ENCODE measurements at places on chromosomes 5 and 9. TPM values are rescaled to one million over a fixed set of nuclear protein-coding genes. Genes with fewer than 3 reads are reported as not detected.

DNA sequence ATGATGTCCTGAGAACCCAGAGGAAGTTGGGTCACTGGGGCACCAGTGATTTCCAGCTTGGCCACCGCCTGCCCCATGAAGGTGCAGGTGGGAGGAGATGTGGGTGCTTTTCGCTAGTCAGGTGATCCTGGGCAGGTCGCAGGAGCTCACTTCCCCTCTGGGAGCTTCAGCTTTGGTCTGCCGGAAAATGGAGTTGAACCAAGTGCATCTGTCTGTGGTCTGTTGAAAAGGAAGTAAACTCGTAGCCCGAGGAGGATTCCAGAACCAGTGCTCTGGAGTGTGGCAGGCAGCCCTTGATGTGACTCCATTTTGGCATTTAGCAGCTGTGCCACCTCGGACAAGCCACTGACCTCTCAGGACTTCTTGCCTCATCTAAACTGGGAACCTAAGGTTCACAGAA, 81.8 kb upstream of the HRH2 start:
- H3K36me3 ChIP-seq = no peaks in the 10 kb centered on the region
- DNase-seq = no peak
- H3K27me3 ChIP-seq = no peaks in the 10 kb centered on the region
- H3K4me1 ChIP-seq = no peaks in the 10 kb centered on the region

- no peak for DNase-seq
- H3K27me3 ChIP-seq = no peaks in the 10 kb centered on the region
- no peak overlapping the region for H3K27ac ChIP-seq
- no peaks in the 10 kb centered on the region for H3K4me1 ChIP-seq
Measured at GRCh38 chr5:130198927-130199326, 294.7 kb downstream of the CHSY3 start.

DNA sequence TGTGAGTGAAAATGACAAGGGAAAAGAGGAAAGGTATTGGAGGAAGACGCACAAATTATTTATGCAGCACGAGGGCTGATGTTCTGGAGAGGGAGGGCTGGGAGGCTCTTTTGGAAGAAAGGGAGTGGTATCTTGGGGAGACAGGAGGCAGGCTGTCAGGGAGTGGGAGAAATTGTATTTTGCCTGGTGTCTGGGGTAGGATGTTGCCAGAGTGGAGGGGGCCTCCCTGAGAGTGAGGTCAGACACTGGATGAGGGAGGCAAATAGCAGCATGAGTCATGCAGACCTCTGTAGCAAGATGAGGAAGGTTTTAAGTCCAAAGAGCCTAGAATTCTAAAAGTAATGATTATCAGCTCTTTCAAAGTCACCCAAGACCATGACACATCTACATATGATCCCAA, 158.0 kb downstream of the DMRT2 start:
- H3K27ac ChIP-seq = no peak overlapping the region
- H3K4me3 ChIP-seq = no peak overlapping the region
- H3K4me1 ChIP-seq = no peaks in the 10 kb centered on the region
- no peaks in the 10 kb centered on the region for H3K27me3 ChIP-seq
- peak; percentile 14 for DNase-seq
- H3K36me3 ChIP-seq = no peaks in the 10 kb centered on the region

DNA sequence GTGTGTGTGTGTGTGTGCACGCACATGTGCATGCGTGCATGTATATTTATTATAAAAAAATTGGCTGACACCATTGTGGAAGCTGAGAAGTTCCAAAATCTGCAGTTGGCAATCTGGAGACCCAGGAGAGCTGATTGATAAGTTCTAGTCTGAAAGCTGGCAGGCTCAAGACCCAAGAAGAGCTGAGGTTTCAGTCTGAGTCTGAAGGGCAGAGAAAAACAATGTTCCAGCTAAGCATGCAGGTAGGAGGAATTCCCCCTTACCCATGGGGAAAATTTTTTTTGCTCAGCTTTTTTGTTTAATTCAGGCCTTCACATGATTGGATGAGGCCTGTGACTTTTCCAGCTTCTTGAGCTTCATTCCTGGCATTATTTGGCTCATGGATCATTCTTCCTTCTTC, 31.2 kb upstream of the ACTBL2 start:
- DNase-seq = no peak
- H3K4me3 ChIP-seq = no peak overlapping the region
- no peaks in the 10 kb centered on the region for H3K27me3 ChIP-seq

DNA sequence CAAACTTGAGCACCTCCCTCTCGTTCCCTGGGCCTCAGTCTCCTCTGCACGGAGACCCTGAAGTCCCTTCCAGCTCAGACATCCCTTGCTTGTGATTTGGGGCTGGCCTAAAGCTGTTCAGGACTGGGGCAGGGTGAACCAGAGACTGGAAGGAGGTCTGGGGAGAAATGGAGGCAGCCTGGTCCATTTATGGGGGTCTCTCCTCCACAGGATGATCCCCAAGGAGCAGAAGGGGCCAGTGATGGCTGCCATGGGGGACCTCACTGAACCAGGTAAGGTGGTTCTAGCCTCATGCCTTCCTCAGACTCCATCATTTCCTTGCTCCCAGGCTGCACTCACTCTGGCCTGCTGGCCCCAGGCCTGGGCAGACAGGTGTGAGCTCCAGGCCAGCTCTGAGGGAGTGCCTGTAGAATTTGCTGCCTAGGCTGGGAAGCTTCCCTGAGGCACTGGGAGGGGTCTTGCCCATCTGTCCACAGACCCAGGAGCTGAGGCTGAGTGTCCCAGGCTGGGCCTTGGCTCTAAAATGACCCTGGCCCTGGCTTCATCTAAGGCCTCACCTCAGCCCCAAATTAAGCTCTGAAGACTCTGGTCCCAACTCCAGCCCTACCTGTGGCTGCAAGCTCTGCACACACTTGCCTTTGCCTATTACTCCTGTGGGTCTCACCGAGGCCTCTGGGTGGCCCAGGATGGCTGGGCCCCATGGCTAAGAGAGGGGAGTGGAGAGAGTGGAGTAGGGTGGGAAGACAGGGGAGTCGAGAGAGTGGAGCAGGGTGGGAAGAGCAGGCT, 1.9 kb downstream of the MYOZ3 start:
- DNase-seq = no peak
- no peaks in the 10 kb centered on the region for H3K27me3 ChIP-seq
- no peaks in the 10 kb centered on the region for H3K36me3 ChIP-seq

GRCh38 chr9:103574056-103574455, 520.1 kb upstream of the SMC2 start:
- no peak overlapping the region for H3K4me3 ChIP-seq
- no peak for DNase-seq
- H3K27ac ChIP-seq = no peak overlapping the region
- H3K36me3 ChIP-seq = no peaks in the 10 kb centered on the region
- H3K27me3 ChIP-seq = no peaks in the 10 kb centered on the region

- no peak for DNase-seq
- no peaks in the 10 kb centered on the region for H3K36me3 ChIP-seq
- no peaks in the 10 kb centered on the region for H3K27me3 ChIP-seq
- H3K27ac ChIP-seq = no peak overlapping the region
- H3K4me3 ChIP-seq = no peak overlapping the region
Measured at GRCh38 chr5:167250996-167251395, 1040.4 kb upstream of the WWC1 start.

DNA sequence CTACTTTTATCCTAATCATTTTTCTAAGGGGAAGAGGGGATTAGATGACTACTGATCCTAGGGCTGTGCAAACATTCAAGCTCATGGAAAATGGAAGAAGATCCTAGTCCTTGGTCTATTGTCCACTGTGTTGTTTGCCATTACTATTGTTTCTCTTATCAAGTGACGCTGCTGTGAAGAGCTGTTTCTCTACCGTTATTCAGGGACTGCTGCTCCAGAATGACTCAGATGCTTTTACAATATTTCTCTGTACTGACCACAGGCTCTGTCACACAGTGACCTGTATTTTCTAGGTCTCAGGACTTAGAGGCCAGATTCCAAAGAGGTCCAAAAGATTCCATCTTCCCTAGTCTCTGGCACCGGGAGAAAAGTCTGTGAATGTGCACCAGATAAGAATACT, 159.5 kb upstream of the CHD1 start:
- no peaks in the 10 kb centered on the region for H3K27me3 ChIP-seq
- no peak overlapping the region for H3K4me3 ChIP-seq
- no peak overlapping the region for H3K27ac ChIP-seq
- H3K36me3 ChIP-seq = no peaks in the 10 kb centered on the region
- no peak for DNase-seq
- H3K4me1 ChIP-seq = no peaks in the 10 kb centered on the region

GRCh38 chr5:87539839-87540238, 127.1 kb upstream of the CCNH start:
- no peaks in the 10 kb centered on the region for H3K4me1 ChIP-seq
- no peaks in the 10 kb centered on the region for H3K36me3 ChIP-seq
- H3K27me3 ChIP-seq = no peaks in the 10 kb centered on the region
- no peak overlapping the region for H3K27ac ChIP-seq
- no peak overlapping the region for H3K4me3 ChIP-seq

DNA sequence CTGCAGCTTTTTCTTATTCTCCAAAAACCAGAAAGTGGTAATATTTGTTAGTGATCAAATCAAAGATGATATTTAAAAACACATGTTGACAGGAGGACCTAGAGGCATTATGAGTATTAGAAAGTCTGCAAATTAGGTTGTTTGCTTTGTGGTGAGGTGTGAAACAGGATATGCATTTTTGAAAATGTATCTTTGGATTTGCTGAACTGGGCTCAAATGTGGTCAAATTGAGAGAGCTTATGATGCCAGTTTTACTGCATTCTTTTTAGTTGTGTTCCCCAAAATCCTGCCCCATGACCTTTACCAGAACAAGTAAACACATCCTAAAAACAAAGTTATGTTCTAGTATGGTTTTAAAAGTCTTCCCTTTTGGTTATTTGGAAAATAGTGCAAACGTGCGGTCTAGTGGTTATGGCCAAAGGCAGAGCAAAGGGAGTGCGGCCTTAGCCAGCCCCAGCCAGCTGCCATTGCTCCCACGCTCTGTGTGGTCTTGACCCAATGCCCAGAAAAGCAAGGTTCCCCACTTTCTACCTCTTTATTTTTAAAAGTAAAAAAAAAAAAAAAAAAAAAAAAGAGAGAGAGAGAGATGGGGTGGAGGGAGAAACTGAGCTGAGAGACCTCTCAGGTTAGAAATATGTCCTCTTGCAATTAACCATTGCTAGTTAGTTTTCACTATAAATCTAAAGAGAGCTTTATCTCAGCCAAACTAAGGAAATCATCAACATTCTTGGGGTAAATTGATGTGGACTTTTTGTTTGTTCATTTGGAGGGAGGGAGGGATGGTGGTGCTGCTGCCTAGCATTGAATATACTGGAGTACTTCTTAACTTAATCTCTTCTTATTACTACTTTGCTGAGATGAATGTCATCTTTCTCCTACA, 176.6 kb downstream of the ARHGAP26 start:
- H3K4me3 ChIP-seq = no peak overlapping the region
- H3K27ac ChIP-seq = no peak overlapping the region
- no peaks in the 10 kb centered on the region for H3K27me3 ChIP-seq
- no peaks in the 10 kb centered on the region for H3K4me1 ChIP-seq

DNA sequence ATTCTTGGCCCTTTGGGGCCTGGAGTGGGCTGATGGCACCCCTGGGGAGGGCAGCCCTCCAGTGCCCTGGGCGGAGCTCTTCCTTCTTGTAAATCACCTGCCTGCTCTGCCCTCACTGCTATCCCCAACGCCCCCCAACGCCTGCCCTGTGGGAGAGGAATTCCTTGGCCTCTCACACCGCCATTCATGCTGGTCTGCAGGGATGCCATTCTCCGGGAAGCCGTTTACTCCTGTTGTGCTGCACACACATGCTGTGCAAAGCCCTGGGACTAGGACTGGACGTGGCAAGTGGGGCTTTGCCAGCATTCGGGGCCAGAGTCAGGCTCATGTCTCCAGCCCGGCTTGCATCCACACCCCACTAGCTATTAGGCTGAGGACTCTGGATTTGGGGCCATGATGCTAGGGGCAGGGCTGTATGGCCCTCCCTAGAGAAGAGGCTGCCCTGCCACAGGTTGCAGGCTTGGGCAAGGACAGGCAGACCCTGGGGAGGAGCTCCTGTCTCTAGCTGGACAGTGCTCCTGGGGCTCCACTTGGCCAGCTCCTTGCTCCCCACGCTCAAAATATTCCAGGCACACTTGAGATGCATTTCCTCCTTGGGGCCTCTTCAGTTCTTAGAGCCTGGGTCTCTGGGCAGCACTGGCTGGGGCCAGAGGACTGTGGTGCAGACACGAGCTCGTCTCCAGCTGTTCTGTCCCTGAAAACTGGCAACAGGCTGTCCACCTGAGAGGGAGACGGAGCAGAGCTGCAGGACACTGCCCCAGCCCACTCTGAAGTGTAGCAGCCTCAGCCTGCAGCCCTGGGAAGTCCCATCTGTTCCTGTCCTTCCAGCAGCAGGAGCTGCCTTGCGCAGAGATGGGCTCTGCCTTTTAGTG, 226.9 kb downstream of the CACNA1B start:
- H3K4me1 ChIP-seq = no peaks in the 10 kb centered on the region
- H3K36me3 ChIP-seq = no peaks in the 10 kb centered on the region
- no peaks in the 10 kb centered on the region for H3K27me3 ChIP-seq
- no peak overlapping the region for H3K27ac ChIP-seq
- H3K4me3 ChIP-seq = no peak overlapping the region

GRCh38 chr9:89465726-89466308, 32.1 kb downstream of the SEMA4D start:
- H3K27ac ChIP-seq = peak overlapping the region; percentile 80
- no peaks in the 10 kb centered on the region for H3K27me3 ChIP-seq
- no peak for DNase-seq
- peaks cover 34% of the 10 kb centered on the region for H3K4me1 ChIP-seq

DNA sequence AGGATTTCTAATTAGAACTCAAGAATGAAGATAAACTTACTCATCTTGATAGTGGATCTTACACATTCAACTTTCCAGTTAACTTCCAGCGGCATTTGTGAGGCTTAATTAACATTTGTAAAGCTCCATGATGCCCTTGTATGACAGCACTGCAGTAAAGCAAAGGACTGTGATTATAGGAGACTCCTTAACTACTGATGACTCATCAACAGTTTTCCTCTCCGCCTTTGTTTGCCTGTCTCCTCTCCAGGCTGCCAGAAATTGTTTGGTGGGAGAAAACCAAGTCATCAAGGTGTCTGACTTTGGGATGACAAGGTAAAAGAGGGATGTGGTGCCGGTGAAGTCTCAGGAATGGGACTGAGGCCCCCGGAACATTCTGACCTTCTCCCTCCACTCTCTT, 20.4 kb upstream of the CYFIP2 start:
- no peaks in the 10 kb centered on the region for H3K4me1 ChIP-seq
- no peak overlapping the region for H3K27ac ChIP-seq
- no peaks in the 10 kb centered on the region for H3K36me3 ChIP-seq
- H3K4me3 ChIP-seq = no peak overlapping the region
- no peak for DNase-seq

GRCh38 chr9:132214027-132214622, 52.3 kb downstream of the NTNG2 start:
- H3K36me3 ChIP-seq = no peaks in the 10 kb centered on the region
- H3K27me3 ChIP-seq = no peaks in the 10 kb centered on the region
- no peak overlapping the region for H3K27ac ChIP-seq
- H3K4me3 ChIP-seq = no peak overlapping the region
- peak; percentile 91 for DNase-seq

The CFAP77 gene
- total RNA-seq = not detected

The TUSC1 gene
- 0.58 TPM for total RNA-seq

The IL3 gene
- not detected for total RNA-seq
